Ammon's horn (tissue), 1 donor: ENCODE measurements at places on chromosomes 6 and 20.

GRCh38 chr20:54474866-54475265 is 527 bp upstream of the DOK5 start:
- no peak for DNase-seq

DNA sequence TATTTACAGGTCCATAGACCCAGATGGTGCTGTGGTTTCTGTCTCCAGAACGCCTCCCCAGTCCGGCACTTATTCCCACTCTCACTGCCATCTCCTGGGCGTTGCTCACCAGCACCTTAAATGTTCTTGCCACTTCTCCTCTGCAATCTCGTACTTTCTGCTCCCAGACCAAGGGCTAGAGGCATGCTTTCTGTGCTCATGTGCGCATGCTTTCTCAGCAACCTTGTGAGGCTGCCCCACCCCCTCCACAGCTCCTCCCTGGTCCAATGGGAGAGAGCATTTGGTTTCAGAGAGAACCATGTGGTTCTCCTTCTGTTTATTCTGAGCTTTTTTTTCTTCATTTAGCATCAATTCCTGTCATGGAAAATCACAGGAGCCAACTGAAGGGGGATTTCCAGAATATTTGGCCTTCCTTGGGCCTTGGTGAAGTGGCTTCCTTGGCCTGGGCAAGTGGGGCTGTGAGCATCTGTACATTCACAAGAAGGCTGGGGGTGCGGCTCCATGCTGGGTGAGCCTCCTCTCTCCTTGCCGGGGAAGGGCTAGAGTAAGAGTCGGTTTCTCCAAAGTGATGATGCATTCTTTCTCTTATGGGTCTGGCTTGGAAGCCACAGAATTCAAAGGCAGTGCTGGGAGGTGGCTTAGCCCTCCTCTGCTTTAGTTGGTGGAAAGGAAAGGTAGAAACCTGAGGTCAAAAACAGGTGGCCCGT is 66.6 kb downstream of the PHACTR3 start:
- peak; percentile 55 for DNase-seq

GRCh38 chr20:24149175-24149574 is 160.6 kb upstream of the GGTLC1 start:
- DNase-seq: no peak

GRCh38 chr6:114449659-114450058 is 106.8 kb upstream of the HS3ST5 start:
- DNase-seq: no peak

GRCh38 chr6:97669191-97670031 is 386.4 kb upstream of the MMS22L start:
- DNase-seq: peak; percentile 85

GRCh38 chr20:5401277-5401875 is 84.6 kb upstream of the PROKR2 start:
- no peak for DNase-seq

DNA sequence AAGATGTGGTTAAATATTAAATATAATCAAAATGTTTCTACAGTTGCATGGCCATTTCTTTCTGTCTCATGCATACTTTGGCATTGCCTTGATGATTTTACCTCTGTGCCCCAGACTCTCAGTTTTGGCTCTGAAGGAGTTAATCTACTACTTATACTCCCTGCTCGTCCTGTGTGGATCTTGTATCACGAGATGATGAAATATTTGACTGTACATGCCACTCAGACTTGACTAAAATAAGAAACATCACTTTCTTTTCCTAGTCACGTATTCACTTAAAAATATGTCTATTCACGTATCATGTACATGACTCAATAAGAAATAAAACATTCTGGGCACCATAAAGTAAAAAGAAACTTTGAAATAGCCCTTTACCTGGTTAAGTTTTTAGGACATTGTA is 397.7 kb downstream of the RFPL4B start:
- no peak for DNase-seq
